Activated gamma-delta T cell treated with Interleukin-2 at 50 U/mL for 16 hours (primary cell): ENCODE measurements at places on chromosomes 16 and 17.

DNA sequence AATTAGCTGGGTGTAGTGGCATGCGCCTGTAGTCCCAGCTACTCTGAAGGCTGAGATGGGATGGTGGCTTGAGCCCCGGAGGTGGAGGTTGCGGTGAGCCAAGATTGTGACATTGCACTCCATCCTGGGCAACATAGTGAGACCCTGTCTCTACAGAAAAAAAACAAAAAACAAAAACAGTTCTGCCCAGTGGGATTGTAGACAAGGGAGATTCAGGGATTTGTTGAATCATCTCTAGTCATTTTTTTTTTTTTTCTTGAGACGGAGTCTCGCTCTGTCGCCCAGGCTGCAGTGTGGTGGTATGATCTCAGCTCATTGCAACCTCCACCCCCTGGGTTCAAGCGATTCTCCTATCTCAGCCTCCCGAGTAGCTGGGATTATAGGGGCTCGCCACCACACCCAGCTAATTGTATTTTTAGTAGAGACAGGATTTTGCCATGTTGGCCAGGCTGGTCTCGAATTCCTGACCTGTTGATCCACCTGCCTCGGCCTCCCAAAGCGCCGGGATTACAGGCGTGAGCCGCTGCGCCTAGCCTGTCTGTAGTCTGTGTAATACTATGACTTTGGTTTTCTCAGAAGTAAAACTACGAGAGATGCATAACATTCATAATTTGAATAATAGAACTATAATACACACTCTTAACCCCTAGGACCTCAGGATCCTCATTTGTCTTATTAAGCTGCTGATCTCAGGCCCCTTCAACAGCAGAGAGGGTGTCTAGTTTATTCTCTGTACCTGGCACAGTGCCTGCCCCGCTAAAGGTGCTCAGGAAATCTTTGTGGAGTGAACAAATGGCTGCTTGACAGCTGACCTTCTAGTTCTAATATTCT is 1.4 kb downstream of the TEN1 start:
- DNase-seq: no peak

- DNase-seq: peak; percentile 38
Observed at GRCh38 chr17:8057691-8058114, 18.8 kb downstream of the ALOX15B start.

- DNase-seq: no peak
Observed at GRCh38 chr17:57713140-57713539, 32.0 kb downstream of the CCDC182 start.

DNA sequence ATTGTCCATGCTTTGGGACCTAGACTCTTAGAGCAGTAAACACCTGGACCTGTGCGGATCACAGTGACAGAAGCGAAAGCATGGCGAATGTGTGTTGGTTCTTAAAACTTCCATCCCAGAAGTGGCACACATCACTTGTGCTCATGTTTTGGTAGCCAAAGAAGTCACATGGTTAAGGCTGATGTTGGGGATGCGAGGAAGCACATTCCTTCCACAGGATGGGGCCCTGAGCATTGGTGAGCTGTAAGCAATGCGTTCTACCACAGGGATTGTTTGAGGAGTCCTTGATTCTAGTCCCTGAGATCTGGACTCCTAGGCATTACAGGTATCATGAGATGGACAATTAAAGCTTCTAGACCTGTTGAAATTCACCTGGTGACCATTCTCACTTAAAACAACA is 375.9 kb downstream of the UTP18 start:
- no peak for DNase-seq

DNA sequence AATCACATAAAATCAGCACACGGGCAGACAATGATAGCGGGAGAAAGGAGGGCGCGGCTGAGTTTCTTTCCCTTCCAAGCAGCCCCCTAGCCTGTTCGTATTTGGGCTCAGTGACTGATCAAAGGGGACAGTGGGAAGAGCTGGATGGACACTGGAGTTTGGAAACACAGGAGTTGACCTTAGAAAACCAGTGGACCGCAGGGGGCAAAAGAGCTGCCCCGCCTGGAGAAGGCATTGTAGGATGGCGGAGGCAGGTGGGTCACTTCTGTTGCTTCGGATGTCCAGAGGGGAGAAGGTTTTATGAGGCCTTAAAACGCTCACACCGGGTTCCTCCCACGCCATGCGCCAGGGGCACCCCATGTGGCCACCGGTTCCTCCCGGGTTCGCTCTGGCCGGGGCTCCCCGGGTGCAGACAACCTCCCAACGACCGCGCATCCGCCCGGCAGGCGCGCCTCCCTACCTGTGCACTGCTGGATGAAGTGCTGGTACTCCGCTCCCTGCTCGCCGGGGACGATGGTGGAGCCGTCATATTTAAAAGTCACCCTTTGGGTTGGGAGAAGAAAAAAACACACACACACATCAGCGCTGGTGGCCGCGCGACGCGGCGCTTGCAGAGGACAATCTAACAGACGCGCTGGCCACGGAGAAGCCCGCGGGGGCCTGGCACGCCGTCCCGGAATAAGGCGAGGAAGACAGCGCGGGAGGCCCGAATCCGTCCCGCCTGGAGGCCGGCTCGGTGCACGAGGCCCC is 662 bp downstream of the COTL1 start:
- peak; percentile 50 for DNase-seq

DNA sequence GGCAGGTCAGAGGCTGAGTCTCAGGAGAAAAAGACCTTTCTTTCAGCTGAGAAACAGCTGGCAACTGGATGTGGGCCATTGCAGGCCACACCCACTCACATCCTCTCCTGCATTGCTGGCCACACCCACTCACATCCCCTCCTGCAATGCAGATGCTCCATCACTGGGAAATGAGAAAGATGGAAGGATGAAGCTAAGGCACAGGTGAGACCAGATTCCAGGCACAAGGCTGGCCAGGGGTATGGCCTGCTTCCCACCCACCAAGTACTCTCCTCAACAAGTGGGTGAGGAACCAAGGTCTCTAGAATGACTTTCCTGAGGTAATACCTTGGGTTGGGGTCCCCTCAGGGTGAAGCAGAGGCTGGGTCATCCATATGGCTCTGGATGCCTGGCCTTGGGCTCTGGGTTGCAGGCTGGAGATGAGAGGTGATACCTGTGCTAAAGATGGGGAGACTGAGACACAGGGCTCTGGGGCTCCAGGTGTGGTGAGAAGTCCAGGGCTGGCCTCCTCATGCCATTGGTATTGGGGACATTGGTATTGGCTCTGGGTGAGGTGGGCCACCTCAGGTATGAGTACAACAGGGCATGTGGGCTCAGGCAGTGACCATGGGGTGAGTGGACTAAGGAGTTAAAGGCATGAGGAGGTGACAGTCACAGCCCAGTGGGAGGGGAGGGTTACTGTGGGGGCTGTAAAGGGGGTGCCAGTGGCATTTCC is 1726.8 kb downstream of the TP53TG3F start:
- DNase-seq: no peak

DNA sequence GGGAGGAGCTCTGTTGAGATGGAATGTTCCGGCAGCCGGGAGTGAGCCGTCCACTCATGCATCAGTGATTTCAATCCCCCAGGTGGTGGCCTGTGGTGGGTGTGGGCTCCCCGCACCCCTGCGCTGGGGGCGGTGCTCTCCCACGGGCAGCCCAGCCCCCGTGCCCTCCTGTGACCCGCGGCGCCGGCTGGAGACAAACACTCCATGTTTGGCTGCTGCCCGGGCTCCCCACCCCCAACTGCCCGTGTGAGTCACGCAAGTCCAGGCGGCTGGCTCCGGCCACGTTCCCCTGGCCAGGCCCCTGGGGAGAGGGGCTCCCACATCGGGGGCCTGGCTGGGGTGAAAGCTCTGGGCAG is 29.4 kb downstream of the CACNA1H start:
- no peak for DNase-seq
